Stimulated activated CD8-positive, alpha-beta memory T cell treated with anti-CD3 and anti-CD28 coated beads, Interleukin-15, amount 100 ng/mL, for 48 hours (primary cell): ENCODE measurements at places on chromosomes 11 and 22.

DNA sequence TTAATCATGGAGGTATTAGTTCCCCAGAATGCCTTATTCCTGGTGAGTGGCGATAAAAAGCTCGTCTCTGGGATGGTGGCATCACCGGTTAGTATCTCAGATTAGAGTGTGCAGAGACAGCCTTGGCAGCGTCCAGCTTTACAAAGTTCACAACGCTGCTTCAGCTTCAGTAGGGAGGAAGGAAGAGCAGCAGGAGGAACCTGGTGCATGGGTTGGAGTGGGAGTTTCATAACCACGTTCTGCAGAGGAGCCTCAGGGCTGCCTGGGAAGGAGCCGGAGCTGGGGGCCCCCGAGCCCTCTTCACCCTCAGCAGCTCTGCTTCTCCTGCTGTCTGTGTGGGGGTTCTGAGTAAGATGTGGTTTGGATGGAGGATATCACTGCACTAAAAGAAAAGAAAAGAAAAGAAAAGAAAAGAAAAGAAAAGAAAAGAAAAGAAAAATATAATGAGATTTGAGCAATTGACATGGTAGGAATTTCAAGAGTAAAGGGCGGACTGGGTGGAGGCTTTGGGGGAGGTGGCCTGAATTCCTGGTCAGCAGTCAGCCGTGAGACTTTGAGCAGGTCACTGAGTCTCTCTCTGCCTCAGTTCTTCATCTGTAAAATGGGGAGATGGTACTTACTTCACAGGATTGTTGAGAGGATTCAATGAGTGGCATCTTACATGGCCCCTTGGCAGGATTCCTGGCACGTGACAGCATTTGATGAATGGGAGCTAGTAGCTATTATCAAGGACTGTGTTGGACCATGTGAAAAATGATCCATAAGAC lies 6.5 kb downstream of the ASPHD2 start:
- DNase-seq, result no peak

DNA sequence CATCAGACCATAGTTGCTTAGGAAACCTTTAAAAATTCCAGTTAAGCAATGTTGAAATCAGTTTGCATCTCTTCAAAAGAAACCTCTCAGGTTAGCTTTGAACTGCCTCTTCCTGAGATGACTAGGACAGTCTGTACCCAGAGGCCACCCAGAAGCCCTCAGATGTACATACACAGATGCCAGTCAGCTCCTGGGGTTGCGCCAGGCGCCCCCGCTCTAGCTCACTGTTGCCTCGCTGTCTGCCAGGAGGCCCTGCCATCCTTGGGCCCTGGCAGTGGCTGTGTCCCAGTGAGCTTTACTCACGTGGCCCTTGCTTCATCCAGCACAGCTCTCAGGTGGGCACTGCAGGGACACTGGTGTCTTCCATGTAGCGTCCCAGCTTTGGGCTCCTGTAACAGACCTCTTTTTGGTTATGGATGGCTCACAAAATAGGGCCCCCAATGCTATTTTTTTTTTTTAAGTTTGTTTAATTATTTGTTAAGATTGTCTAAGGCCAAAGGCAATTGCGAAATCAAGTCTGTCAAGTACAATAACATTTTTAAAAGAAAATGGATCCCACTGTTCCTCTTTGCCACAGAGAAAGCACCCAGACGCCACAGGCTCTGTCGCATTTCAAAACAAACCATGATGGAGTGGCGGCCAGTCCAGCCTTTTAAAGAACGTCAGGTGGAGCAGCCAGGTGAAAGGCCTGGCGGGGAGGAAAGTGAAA lies 73.4 kb downstream of the NCAPD3 start:
- DNase-seq, result no peak

DNA sequence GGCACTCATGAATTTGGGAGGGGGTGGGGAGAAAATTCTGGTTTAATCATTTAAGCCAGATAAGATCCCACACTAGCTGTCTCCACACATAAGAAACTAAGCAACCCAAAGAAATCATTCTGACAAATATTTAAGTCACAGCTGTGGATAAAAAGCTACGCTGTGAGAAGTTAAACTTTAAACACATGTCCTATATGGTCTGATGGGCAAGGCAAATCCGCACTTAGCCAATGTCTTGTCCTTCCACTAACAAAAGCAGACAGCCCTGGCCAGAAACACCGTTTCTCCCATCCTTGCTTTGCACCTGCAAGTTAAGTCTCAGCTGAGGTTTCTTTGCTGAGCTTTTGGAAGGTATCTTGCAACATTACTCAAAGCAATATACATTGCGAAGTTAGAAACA lies 68.0 kb downstream of the ETS1 start:
- DNase-seq, result no peak

- no peak for DNase-seq
These were observed 243.5 kb downstream of the ETS1 start for GRCh38 chr11:128343870-128344269.

GRCh38 chr22:45585946-45586540 lies 83.4 kb downstream of the FBLN1 start:
- no peak for DNase-seq

- DNase-seq, result no peak
These were observed 53.9 kb downstream of the GGTLC2 start for GRCh38 chr22:22698263-22698750.

GRCh38 chr22:32735526-32735925 lies 66.0 kb upstream of the TIMP3 start:
- DNase-seq, result no peak

GRCh38 chr11:31882951-31883392 lies 71.8 kb upstream of the PAX6 start:
- DNase-seq, result no peak

GRCh38 chr22:37514526-37515051 lies 4.6 kb downstream of the CARD10 start:
- no peak for DNase-seq

DNA sequence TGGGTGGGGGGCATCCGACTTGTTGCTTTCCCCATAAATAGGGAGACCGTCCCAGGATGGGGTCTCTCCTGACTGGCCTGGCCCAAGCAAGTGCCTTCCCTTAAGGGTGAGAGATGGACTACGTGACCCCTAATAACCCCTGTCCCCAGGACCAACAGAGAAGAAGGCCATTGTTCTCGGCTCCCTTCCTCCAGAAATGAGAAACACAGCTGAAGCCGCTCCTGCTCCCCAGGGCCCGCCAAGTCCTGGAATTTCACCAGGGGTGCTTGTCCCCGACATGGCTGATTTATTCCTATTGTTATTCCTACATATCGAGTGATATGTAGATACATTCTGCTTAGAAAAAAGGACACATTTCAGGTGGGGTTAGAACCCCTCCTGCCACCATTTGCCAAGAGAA lies 100.8 kb downstream of the TP53I11 start:
- no peak for DNase-seq

DNA sequence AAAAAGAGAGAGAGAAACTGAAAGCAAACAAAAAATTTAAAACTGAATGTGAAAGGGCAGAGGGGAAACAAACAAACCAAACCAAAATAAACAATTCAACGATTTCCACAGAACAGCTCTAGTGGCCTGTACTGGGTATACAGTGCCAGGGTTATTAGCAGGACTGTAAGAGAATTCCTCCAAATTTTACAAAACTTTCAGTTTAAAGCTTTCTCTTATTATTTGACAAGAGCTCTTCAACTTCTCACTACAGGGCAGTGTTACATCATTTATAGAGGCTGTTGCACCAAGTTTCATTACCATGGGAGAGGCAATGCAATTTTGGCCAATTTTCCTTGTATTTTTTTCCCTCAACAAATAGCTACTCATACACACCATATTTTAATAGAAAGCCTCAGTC lies 44.3 kb upstream of the CLPB start:
- no peak for DNase-seq

GRCh38 chr11:83728281-83728680 lies 442.1 kb upstream of the CCDC90B start:
- no peak for DNase-seq

DNA sequence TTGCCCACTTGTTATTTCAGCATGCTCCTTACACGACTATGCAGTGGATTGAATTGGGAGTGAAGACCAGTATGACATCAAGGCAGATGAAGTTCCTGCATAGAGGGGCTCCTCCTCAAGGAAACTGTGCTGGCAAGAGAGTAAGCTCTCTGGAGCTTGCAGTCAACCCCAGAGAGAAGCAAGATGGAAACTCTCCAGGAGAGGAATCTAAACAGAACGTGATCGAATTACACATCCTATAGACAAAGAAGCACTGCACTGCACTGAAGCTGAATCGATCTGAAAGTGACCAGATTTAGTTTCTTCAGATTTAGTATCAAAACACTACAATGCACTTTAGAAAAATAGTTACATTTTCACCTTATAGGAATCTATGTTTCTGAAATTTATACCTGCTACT lies 947.7 kb upstream of the TENM4 start:
- DNase-seq, result no peak

DNA sequence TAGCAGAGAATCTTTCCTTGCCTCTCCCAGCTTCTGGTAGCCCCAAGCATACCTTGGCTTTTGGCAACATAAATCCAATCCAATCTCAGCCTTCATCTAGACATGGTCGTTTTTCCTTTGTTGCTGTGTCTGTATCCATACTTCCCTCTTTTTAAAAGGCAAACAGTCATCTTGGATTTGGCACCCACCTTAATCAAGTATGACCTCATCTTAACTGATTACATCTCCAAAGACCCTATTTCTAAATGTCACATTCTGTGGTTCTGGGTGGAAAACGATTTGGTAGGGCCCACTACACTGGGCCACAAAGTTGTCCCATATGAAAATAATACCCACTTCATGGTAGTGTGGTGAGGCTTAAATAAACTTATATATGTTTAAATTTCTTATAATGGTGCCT lies 852 bp downstream of the BUD13 start:
- DNase-seq, result no peak

DNA sequence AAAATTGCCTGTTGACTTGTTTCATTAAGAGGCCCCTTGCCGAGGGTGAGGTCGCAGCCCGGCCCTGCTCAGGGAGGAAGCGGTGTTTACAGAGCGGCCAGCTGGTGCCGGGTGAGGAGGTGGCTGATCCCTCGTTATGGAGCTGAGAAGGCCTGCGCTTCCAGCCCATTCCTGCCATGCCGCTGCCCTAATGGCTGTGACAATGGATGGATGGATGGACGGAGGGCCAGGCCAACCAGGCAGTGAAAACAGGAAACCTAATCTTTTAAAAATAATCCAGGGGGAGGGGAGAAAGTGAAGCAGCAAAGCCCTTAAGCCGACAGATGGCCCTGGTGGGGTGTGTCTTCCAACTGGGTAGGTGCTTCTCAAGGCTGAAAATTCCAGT lies 38.5 kb downstream of the BCR start:
- DNase-seq, result no peak

DNA sequence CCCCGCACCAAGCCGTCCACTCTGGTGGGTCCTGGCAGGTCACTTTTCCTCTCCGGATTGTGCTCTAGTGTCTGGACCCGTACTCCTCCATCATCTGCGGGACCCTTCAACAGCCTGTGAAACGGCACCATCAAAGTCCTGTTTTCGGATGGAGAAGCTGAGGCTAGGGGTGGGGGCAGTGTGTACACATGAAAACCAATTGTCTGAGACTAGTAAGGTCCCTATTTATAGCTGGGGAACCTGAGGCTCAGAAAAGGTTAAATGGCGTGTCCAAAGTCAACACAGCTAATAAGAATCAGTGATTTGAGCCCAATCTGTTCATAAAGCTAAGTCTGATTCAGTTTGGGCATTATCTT lies 668 bp upstream of the LRRC32 start:
- DNase-seq, result no peak

- DNase-seq, result no peak
These were observed 30.3 kb upstream of the SIK2 start for GRCh38 chr11:111571829-111572501.

DNA sequence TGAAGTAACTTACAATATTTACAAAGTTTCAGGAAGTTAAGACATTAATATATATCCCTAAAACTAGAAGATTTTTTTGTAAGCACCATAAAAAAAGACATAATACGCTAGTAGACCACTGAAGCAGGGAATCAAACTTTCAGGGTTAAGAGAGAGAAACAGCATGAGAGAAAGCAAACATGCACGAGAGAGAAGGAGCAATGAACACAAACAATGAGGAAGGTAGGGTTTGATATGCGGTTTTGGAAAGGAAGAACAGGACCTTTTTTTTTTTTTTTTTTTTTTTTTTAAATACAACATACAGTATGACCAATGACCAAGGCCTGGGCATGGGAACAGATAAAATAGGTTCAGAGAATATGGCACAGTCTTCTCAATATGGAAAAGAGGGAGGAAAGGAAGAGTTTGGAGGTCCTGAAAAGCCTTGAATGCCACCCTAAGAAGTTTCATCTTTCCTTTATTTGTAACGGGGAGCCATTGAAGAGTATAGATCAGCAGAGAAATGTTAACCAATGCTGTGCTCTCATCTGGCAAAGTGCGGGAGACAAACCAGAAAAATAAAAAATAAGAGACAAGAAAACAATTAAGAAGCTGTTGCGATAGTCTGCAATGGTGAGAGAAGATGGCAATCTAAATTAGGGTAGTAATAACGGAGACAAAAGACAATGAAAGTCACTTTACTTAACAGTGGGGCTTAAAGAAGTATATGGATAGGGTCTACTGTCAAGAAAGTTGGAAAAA lies 101.0 kb downstream of the USP35 start:
- DNase-seq, result no peak

- no peak for DNase-seq
These were observed 44.2 kb upstream of the POU2AF1 start for GRCh38 chr11:111423250-111423615.

- no peak for DNase-seq
These were observed 39.0 kb downstream of the CWC15 start for GRCh38 chr11:94934362-94934761.

GRCh38 chr22:22928666-22929380 lies 41.2 kb downstream of the IGLL5 start:
- DNase-seq, result peak; percentile 45

GRCh38 chr11:108144615-108145014 lies 23.2 kb downstream of the ACAT1 start:
- DNase-seq, result no peak

GRCh38 chr11:10680956-10681487 lies 12.5 kb downstream of the IRAG1 start:
- no peak for DNase-seq

DNA sequence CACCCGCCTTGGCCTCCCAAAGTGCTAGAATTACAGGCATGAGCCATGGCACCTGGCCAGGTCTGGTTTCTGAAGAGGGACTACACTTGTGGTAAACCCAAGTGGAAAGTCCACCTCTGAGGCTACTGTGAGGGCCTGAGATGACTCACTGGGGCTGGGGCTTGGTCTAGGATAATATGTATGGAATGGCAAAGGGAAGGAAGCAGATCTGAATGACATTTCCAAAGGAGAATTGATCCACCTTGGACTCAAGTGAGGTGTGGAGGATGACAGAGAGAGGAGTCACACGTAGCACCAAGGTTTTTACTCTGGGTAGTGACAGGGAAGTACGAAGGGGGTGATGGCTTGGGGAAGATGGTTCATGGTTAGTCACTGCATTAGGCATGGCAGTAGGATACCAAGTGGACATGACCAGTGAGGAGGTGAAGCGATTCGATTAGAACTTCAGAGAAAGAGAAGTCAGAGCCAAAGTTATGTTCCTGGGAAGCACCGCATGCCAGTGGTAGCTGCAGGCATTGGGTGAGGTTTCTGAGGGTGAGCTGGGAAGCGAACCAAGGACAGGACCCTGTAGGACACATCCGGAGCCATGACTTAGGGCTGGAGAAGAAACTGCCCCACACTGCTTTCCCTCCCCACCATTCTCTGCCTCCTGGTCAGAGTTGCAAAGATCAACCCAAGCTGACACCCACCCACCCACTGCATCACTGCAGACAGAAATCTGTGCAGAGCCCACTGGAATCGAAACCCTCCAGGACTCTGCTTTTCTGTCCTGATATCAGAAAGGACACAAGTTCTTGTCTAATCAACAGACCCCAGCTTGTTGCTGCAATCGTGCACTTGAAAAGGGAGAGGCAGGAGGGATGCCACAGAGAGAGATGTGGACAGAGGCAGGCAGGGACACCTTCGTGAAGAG lies 13.0 kb upstream of the BCL9L start:
- no peak for DNase-seq

GRCh38 chr11:72292106-72292785 lies 48.3 kb upstream of the PHOX2A start:
- no peak for DNase-seq
